ENCODE measurements at places on chromosomes 16 and 17.

- DNase-seq = no peak
These were observed 108.9 kb upstream of the CIBAR2 start for GRCh38 chr16:85220964-85221731.

DNA sequence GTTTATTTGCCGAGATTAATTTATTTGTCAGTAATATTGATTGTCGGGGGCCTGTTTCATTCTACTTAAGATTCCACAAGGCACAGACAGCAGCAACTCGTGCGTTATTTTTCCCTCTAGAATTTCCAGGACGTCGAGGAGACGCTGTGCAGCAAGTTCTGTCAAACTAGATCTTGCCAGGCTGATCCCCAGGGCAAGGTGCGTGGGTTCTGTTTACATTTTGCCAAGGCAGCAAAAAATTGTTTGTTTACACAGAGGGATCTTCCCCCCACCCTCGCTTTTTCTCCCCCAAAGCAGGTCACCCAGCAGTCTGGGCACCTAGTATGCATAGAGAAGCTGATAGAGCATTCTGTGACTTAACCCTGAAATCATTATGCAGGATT is 111.4 kb downstream of the IRX3 start:
- no peak for DNase-seq

DNA sequence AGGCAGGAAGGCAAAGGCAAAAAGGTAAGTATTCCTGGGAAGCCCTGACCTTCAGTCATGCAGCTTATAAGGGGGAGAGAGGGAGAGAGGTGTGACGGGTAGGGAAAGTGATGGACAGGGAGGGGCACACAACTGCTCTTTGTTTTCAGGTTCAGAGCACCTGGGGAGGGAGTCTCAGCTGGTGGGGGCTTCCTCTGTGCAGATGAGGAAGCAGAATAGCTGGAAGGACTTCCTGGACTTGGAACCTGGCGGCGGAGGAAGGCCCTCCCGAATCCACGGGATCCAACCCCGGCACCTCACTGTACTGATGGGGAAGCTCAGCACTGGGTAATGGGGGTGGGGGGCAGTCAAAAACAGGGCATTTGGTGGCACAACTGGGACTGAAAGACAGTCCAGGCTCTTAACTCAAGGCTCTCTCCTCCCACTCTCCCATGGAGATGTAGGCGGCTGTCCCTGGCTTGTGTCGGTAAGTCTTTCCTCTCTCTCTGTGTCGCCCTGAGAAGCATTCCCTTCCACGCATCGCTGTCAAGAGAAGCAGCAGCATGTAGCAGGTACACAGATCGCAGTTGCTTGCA is 11.9 kb upstream of the PITPNM3 start:
- DNase-seq = no peak

DNA sequence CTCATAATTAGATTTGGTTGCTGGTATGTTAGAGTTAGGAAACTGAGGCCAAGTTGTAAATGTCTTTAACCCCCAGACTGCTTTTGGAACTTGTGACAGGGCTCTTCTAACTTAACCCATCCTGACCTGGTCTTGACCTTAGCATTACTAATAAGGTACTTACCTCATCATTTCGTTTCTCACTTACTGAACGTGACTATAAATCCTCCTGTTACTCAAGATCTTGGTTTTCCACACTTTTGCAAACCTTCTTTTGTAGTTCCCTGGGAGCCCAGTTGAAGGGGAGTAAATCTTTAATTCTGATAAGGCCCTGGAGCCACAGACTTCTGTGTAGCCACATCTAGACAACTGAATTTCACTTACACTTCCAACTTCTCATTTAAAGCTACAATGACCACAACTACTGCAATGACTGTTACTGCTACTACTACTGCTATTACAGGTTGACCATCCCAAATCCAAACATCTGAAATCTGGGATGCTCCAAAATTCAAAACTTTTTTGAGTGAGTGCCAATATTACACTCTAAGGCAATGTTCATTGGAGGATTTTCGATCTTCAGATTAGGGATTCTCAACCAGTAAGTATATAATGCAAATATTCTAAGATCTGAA is 248.8 kb upstream of the TBX2 start:
- DNase-seq = no peak

- no peak for DNase-seq
These were observed 5.2 kb downstream of the C17orf50 start for GRCh38 chr17:35765756-35766488.

- DNase-seq = no peak
These were observed 2288.4 kb downstream of the TP53TG3F start for GRCh38 chr16:35747658-35748455.

Measured in CD4-positive, alpha-beta T cell treated with Interleukin-21 for 1 hour (primary cell).